T-helper 17 cell (primary cell): ENCODE measurements at places on chromosomes 2 and 18.

DNA sequence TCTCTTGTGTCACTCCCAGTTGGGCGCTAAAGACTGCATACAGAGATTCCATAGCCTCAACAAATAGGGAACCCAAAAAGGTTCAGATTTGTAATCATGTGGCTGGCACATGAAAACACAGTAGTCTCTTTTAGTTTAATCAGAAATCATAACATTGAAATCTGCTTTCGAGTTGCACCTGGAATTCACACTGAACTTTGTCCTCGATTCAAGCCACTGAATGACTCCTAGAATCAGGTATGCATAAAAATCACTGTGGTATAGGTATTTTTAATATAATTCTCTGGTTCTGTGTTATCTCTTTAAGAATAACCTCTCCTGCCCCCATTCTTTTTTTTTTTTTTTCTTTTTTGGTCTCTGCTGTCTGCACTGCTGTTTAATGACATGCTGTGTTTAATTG, 150.2 kb downstream of the KCNH7 start:
- DNase-seq, result no peak

DNA sequence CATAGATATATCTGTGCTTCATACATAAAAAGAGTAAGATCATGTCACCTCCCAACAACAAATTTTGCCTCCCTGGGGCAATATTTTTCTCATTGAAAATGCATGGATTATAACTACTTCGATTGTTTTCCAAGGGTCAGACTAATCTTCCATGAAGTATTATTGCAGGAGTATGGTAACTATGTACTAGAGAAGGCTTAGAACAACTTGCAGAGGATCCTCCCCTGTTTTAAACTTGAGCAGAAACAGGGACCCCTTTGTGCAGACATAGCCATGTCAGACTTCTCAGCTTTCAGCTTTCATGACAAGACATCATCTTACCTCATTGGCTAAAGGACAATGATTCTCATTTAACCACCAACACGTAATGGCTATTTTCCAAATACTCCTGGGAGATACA, 13.2 kb upstream of the RAB27B start:
- no peak for DNase-seq

GRCh38 chr2:64768491-64769005, 114.8 kb upstream of the SERTAD2 start:
- no peak for DNase-seq

DNA sequence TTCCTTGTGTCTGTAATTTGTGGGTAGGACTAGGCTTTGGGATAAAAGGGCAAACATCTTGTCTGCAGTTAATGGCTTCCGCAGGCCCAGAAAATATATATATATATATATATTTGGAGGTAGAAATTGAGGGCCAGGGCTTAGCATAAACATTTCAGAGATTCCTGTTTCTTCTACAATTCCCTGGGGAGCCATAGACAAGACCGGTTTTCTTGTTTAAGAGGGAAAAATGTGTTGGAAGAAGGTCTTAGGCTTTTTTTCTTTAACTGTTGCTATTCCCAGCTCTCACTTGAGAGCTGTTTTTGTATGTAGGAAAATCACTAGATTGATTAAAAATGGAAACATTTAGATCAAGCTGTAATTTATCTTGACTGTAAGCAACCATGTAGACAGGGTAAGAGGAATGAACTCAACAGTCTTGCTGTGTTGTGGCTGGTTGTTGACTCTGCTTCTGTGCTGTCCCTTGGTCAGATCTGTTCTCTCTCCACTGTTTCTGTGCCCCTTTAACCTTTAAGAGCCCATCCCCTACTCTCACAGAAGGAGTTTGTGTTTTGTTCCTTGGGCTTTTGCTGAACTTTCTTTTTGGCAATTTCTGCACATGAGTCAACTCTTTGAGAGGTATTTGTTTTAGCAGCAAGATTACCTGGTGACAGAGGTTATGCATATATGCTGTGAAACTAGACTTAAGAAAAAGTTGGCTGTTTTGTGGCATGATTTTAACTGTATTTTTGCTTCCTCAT, 58.3 kb downstream of the EFEMP1 start:
- DNase-seq, result no peak

GRCh38 chr2:113196839-113197238, 23.1 kb downstream of the PSD4 start:
- DNase-seq, result no peak

- DNase-seq, result no peak
Observed at GRCh38 chr2:200703127-200703925, 108.4 kb upstream of the BZW1 start.
